ENCODE measurements at places on chromosomes 1 and 21.

GRCh38 chr1:151988405-151988923 is 5.2 kb downstream of the S100A10 start:
- DNase-seq = no peak

GRCh38 chr1:151774256-151774922 is 11.1 kb upstream of the MRPL9 start:
- DNase-seq = no peak

GRCh38 chr1:59128239-59128736 is 168.6 kb upstream of the FGGY start:
- no peak for DNase-seq

GRCh38 chr1:69016468-69016867 is 519.6 kb upstream of the DEPDC1 start:
- no peak for DNase-seq

DNA sequence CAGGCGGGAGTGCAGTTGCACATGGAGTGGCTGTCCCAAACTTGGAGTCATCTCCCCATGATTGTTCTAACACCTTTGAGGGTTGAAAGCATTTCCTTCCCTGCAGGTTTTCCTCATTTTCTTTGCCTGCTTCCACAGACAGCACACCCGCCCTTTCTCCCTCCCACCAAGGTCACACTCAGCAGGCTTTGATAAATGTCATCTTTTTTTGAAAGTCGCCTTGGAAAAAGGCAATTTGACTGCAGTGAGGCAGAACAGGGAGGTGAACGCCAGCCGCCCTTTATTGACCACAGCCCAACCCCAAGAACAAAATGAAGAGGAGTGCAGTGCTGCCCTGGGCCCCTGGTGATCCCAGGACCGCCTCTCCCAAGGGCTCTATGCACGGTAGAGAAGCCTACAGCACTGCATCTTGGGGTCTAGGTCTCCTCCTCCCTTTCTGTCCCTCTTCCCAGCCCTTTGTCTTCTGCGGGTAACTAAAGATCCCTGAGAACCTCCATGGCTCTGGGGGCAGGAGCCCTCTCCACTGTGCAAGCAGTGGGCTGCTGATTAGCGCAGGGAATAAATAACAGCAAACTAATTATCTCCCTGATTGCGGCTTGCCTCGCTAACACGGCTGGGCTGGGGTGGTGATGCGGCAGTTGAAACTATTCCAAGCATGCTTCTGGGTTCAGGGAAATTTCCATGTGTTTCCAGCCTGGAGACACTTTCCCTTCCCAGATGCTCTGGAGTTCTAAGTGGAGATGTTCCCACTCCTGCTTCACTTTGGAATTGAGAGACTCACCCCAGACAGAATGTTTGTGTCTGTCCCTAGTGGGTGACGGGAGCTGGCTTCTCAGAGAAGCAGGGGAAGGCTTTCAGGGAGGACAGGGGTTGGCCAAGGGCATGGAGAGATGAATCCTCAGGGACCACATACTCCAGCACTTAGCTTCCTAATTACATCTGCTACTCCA is 11.8 kb upstream of the AMIGO1 start:
- DNase-seq = no peak
